Cerebellar nuclear complex (tissue), 1 donor: ENCODE measurements at places on chromosomes 2 and 18.

- DNase-seq: no peak
Observed at GRCh38 chr2:97931858-97932225, 63.9 kb downstream of the TMEM131 start.

GRCh38 chr18:27120246-27120645 is 64.9 kb downstream of the CHST9 start:
- no peak for DNase-seq

DNA sequence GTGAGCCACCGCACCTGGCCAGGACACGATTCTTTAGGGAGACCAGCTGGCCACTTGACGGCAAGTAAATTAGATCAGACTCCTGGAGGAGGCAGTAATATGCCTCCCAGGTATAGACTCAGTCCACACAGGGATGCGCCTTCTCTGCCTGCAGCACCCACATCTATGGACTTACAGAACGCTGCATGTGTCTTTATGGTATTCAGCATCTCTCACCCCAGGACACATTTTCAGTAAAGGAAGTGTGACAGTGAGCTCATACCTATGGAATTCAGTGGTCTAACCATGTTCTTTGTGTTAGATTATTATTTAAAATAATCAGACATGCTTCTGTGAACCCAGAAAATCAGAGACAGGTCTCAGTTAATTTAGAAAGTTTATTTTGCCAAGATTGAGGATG is 5.9 kb upstream of the NARS1 start:
- no peak for DNase-seq

DNA sequence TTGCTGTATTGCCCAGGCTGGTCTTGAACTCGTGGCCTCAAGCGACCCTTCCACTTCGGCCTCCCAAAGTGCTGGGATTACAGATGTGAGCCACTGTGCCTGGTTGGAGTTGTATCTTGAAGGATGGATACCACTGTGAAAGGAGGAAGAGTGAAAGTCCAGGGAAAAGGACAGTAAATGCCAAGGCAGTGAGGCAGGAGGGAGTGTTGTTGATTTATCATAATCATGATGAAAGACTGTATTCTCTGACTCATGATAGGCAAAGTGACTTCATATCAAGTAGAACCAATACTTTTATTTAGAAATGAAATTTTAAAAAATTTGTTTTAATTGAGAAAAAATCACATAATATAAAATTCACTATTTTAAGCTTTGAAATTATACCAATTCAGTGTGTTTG is 162.3 kb downstream of the ARHGAP28 start:
- DNase-seq: no peak

DNA sequence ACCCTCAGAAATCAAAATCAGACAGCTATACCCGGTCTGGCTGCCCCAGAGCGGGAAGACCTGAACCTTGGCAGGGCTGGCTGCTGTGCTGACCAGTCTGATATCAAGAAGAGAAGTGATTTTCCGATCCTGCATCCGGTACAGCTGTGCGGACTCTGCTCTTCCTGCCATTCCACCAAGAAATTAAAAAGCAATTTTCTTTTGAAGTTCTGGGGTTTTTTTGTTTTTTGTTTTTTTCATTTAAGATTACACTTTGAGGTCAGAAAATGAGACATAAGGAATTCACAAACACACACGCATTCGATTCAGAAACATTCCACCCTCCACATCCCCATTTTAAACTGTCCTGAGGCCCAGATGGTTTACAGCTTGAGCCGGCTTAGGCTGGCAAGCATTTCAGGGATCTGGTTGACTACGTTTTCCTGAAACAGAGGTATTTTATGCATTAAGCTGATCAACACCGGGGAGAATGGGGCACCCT is 156.5 kb downstream of the COL6A3 start:
- no peak for DNase-seq

DNA sequence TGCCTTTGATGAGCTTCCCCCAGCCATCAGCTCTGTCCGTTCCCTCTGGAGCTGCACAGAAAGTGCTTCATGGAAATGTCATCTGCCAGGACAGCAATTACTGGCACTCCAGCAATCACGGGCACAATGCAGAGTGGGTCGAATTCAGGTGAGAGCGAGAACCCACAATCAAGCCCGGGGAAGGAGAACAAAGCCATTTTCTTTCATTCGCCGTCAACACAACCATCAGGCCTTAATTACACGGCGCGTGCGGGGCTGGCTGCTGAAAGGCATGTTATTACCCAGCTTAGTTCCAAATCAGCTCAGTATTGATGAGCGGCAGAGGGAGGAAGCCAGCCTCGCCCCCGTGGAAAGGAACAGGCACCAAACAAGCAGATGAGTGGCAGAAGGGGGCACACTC is 143.9 kb downstream of the MYT1L start:
- peak; percentile 17 for DNase-seq

GRCh38 chr2:127197475-127198385 is 22.4 kb downstream of the CYP27C1 start:
- DNase-seq: no peak

- no peak for DNase-seq
Observed at GRCh38 chr2:26644188-26644835, 3.1 kb upstream of the CIB4 start.

DNA sequence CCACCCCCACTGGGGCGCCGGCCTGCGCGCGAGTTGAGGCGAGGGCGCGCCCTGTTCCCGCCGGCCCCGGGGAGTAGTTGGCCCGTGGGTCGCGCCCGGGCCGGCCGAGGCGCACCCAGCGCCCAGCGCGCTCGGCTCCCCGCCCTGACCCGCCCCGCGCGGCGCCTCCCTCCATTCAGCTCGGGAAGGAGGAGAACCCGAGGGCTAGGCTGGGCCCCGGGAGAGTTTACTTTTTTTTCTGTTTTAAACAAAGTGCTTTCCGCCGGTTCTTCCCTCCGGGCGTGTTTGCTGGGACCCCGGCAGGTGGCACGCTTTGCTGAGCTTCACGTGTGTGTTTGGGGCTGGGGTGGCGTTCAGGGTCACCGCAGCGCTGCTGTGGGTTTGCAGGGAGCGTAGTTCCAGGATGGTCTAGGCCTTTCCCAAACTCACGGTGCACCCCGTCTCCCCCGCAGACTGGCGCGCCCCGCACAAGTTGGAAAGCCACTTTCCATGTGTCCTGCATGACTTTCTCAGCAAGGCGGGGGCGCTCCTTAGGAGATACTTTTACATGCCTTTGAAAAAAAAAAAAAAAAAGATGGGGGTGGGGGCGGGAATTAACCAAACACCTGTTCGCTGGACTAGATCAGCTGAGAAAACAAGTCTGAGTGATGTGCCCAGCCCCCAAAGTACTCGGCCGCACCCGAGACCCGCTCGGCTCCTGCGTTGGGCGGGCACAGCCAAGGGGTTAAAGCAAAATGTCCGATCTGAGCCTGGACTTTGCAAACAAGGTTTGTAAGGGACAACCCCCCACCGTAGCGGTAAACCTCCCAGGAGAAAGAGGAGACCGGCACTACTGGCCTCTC is 825 bp downstream of the ITGA6 start:
- DNase-seq: no peak

GRCh38 chr2:197184959-197185586 is 125.5 kb downstream of the ANKRD44 start:
- DNase-seq: peak; percentile 10

DNA sequence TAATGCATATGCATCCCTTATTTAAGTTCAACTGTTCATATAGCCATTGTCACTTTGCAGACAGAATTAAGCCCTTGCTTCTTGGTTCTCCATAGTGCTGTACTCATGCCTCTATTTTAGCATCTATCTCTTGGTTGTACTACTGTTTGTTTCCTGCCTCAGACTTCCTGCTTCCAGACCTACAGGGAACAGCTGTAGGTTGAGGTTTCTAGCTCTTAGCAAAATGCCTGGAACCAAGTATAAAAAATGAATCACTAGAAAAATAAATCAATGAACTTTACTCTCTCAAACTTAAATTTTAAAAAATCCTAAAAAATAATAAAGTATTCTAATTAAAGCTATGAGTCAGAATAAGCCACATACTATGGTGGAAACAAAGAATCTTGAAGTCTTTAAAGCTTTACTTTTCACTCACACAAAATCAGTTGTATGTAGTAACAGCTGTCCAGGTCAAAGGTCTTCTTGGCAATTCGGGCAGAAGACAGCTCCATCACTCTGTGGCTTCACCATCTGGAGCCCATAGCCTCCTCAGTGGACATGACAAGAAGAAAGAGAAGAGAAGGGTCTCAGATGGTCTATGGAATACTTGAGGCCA is 1228.1 kb upstream of the GYPC start:
- no peak for DNase-seq

- no peak for DNase-seq
Observed at GRCh38 chr2:137672989-137673552, 291.2 kb upstream of the HNMT start.

- DNase-seq: no peak
Observed at GRCh38 chr18:11148680-11149440, 509 bp downstream of the PIEZO2 start.

DNA sequence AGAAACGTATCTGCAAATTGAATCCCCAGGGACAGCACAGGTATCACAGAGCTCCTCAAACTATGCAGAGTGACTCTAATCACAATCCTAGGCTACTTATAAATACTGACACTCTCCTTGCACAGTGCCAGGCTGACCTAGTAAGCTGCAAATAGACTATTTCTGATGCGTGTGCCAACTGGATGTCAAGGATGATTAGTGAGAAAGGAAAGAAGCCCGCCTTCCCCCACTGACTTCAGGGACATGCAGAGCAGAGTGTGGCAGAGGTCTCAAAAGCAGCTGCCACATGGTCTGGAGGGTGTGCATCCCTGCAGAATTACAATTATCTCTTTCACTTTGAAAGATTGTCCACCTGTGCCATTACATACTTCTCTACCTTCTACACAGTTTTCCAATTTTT is 235.6 kb downstream of the CPS1 start:
- no peak for DNase-seq

- no peak for DNase-seq
Observed at GRCh38 chr2:99615247-99615771, 125.5 kb upstream of the REV1 start.

GRCh38 chr2:218095853-218096252 is 26.8 kb downstream of the RUFY4 start:
- no peak for DNase-seq

DNA sequence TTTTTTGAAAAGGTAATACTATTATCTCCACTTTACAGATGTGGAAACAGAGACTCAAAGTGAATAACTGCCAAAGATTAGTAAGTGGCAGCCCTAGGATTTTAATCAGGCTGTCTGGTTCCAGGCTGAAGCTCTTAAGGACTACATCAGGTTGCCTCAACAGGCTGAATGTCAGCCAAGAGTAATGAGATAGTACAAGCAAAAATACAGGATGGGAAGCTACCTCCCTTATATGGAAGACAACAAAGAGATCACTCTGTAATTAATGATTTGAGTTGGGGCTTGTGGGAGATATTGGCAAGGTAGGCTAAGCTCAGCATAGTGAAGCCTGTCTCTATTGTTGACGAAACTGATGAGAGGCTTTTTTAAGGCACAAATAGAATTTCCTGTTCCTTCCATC is 323.1 kb downstream of the KCNJ3 start:
- DNase-seq: peak; percentile 45

DNA sequence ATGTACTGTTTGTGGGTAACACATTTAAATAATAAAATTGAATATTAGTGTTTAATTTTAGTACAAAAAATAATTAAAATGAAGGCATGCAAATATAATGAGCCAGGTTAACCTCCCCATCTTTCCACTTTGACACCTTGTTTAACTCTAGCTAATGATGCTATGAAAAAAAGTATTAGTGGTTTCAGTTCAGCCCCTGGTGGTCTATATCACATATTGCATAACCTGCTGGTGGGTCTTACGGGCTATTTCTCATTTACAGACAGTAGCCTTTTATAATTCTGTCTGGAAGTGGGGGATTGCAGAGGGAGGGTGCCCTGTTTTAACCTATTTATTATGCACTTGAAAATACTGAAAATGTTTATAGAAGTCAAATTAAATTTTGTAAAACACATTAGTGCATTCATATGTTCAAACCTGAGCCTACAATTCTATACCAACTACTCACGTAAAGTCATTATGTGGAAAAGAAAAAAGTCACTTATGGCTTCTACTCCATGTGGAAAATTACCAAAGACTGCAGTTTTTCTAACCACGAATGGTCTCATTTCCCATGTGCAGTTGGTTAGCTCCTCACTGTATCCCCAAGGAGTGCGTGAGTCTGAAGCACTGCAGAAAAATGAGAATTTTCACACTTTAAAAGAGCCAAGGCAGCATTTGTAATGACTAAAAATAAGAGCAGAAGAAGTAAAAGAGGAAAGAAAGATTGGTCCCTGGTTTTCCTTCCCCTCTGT is 381.0 kb downstream of the MTX2 start:
- no peak for DNase-seq

GRCh38 chr2:219907011-219907365 is 279.6 kb downstream of the SLC4A3 start:
- DNase-seq: no peak

- no peak for DNase-seq
Observed at GRCh38 chr2:37786854-37787253, 115.4 kb upstream of the CDC42EP3 start.

GRCh38 chr2:64992218-64992617 is 3.0 kb downstream of the SLC1A4 start:
- no peak for DNase-seq

DNA sequence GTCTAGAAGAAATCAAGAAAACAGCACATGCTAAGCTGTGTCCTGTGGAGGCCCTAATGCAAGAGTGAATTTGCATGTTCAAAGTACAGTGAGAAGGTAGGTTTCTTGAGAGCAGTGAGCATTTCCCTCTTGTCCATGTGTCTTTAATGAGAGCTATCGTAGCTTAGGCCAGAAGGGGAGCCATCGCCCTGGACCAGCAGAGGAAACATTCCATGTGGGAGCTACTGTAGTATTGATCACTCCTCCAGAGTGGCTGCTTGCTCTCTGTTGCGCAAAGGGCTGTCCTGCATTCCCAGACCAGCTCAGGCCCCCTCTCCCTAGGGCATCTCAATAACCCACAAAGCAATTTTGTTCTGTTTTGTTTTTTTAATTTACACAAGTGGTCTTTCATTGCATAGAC is 950.1 kb downstream of the CNTNAP5 start:
- no peak for DNase-seq

GRCh38 chr2:58739033-58739432 is 497.9 kb upstream of the FANCL start:
- DNase-seq: no peak

DNA sequence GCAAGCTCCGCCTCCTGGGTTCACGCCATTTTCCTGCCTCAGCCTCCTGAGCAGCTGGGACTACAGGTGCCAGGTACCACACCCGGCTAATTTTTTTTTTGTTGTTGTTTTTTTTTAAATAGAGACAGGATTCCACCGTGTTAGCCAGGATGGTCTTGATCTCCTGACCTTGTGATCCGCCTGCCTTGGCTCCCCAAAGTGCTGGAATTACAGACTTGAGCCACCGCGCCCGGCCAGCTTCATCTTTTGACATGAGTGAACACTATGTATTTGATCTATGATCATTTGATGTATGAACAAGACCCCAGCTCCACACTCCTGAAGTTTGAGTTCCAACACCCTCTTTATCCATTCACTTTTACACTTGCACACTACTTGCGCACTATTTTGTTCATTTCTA is 43.4 kb upstream of the LPIN2 start:
- no peak for DNase-seq

GRCh38 chr2:199602271-199602895 is 144.6 kb upstream of the SATB2 start:
- no peak for DNase-seq
